ENCODE measurements at places on chromosomes 7 and 10.

GRCh38 chr7:143413123-143413522 is 4.5 kb upstream of the EPHA1 start:
- DNase-seq = no peak

DNA sequence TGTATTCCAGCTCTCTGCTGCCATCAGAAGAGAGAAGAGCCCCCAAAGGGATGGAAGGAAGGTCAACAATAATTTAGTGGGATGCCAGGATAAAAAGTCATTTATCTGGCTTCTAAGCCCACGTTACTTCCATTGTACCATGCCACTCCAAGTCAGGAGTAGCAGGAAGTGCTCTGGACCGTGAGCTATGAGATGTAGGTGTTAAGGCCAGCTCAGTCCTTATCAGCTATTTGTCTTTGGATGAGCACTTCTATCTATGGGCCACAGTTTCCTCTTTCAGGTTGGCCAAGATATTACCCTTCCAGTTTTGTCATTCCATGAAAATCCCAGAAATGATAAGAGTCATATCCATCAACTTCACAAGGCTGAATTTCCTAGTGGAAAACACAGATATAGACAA is 119.4 kb upstream of the CACUL1 start:
- DNase-seq = no peak

DNA sequence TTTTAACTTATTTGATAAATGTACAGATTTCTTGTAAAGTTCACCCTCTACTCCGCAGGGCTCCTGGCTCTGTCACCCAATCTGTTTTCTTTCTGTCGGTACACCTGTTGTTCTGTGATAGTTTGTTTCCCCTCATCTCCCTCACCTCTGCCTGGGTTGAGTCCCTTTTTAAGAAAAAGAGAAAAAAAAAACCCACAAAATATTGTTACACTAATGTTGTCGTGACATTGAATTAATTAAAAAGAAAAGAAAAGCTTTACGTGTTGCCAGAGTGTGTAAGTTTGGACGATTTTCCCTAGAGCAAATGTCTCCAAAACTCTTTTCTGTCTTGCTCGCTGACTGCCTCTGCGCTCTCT is 3.4 kb downstream of the HMX3 start:
- DNase-seq = no peak

DNA sequence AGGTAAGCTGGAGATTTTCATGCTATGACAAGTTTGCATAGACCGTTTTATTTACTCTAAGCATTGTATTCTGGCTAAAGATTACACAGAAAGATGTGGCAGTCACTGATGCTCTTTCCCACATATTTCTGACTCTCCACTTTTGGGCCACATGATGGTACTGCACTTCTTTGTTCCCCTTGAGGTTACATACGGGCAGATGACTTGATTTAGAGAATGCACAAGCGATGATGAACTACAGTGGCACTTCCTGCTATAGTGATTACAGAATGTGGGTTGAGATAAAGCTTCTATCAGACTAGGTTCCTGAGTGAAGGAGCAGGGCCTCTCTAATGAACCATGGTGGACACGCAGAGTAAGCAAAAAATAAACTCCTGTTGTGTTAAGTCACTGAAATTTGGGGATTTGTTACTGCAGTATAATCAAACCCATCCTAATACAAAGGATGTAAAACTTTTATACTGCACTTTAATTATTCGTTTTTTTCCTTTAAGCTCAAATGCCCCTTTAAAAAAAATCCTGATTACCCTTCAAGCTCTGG is 177.9 kb downstream of the TAX1BP1 start:
- DNase-seq = peak; percentile 81

DNA sequence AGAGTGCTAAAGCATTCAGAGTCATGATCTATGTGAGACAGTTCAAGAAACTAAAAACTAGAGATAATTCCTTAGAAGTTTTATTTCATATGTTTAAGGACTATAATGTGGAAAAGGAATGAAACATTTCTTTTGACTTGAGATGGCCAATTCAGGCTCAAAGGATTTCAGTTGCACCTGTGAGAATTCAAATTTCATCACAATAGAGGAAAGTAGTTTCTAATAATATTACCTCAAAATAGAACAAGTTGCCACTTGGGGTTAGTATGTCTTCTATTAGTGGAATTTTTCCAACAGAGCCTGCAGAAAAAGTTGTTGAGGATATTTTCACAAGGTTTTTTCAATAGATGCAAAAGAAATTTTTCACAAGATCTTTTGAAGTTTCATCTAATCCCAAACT is 37.4 kb downstream of the TMEM26 start:
- no peak for DNase-seq

GRCh38 chr10:15879058-15879457 is 18.8 kb upstream of the MINDY3 start:
- peak; percentile 28 for DNase-seq

- no peak for DNase-seq
Observed at GRCh38 chr7:43460733-43461348, 122.1 kb upstream of the STK17A start.

DNA sequence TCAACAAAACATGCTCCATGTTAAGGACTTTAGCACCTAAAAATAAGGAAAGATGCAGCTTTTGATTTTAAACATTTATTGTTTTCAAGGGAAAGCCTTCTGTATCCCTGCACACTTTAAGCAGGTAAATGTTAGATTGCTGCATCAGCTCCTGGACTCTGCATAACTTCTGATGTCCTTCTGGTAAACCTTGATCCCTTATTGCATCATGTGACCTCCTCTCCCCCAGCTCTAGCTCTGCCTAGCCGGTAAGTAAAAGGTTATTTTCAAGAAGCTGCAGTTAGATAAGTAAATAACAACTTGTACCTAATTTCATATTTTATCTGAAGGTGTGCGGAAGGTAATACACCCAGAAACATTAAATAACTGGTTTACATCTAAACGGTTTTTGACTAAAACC is 37.5 kb downstream of the PDK4 start:
- no peak for DNase-seq

Measured in fibroblast of skin of right biceps (primary cell).